ENCODE measurements at places on chromosomes 11 and 22. TPM values are rescaled to one million over a fixed set of nuclear protein-coding genes. Genes with fewer than 3 reads are reported as not detected.

The C11orf24 gene
- total RNA-seq: 22.7 TPM

- H3K27me3 ChIP-seq: no peaks in the 10 kb centered on the region
- no peaks in the 10 kb centered on the region for H3K36me3 ChIP-seq
- H3K27ac ChIP-seq: no peak overlapping the region
- no peak for DNase-seq
Measured at GRCh38 chr11:23423104-23423503, 562.8 kb upstream of the CCDC179 start.

DNA sequence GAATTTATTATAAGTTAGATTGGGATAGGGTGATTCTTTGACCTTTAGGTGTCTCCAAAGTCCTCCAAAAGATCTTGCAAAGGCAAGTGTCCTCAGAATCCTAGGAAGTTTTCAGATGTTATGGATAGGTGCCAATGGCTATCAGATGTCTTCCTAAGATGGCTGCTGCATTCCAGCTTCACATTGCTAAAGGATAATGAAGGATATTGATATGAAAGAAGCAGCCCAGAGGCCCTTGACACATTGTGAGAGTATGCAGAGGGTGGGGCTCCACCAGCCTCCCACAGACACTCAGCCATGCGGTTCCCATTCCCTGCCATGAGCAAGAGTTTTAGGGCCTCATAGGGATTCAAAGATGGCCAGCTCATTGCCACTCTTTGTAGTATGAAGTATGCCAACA, 22.3 kb upstream of the GLYATL2 start:
- no peaks in the 10 kb centered on the region for H3K4me1 ChIP-seq
- no peaks in the 10 kb centered on the region for H3K36me3 ChIP-seq
- DNase-seq: no peak
- no peak overlapping the region for H3K27ac ChIP-seq
- no peaks in the 10 kb centered on the region for H3K27me3 ChIP-seq

DNA sequence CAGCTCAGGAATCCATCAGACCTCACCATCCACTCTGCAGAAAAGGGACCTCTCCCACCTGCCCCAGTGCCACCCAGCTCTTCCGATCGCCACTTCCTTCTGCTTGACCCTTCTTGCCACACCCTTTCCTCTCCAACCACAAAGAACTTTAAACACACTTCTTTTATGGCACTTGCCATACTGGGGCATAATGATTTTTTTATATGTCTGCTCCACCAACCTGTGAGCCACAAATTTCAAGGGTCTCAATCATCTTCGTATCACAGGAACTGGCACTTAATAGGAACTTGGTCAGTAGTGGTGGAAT, 11.7 kb upstream of the MYH9 start:
- no peak overlapping the region for H3K4me3 ChIP-seq
- no peaks in the 10 kb centered on the region for H3K36me3 ChIP-seq
- no peak for DNase-seq
- peaks cover 5% of the 10 kb centered on the region for H3K4me1 ChIP-seq

- no peak overlapping the region for H3K27ac ChIP-seq
- no peaks in the 10 kb centered on the region for H3K36me3 ChIP-seq
- peaks cover 4% of the 10 kb centered on the region for H3K27me3 ChIP-seq
- no peak overlapping the region for H3K4me3 ChIP-seq
Measured at GRCh38 chr11:399731-400211, 5.8 kb downstream of the PKP3 start.

The TMEM126A gene
- 18.6 TPM for total RNA-seq

The NLRP14 gene
- total RNA-seq: 0.29 TPM

The RASL10A gene
- 2.7 TPM for total RNA-seq

DNA sequence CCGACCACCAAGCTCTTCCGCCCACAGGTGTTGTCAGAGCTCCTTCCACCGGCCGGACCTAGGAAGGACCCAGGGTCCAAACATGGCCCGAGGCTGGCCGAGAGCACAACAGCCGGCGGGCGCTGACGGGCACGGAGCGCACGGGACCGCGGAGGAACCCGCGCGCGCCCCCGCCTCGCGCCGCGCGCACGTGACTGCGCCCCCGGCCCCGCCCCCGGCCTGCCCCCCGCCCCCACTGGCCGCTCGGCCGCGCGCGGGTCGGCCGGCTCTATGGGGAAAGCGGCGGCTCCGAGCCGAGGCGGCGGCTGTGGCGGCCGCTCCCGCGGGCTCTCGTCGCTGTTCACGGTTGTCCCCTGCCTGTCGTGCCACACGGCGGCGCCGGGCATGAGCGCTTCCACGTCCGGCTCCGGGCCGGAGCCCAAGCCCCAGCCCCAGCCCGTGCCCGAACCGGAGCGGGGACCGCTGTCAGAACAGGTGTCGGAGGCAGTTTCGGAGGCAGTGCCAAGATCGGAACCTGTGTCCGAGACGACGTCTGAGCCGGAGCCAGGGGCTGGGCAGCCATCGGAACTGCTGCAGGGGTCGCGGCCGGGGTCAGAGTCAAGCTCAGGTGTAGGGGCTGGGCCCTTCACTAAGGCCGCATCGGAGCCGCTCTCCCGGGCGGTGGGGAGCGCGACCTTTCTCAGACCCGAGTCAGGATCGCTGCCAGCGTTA, at the start of gene OSBP2:
Gene OSBP2 (plus strand): TSS at position 235 of the 711 bp plus-strand sequence. CDS start 36 bp downstream, at position 271.
- no peaks in the 10 kb centered on the region for H3K36me3 ChIP-seq
- no peaks in the 10 kb centered on the region for H3K4me1 ChIP-seq
- peak within 1 kb of the TSS; percentile 88 for H3K27ac ChIP-seq

GRCh38 chr22:42620084-42620483, 5.4 kb upstream of the POLDIP3 start:
- H3K27me3 ChIP-seq: no peaks in the 10 kb centered on the region
- H3K4me3 ChIP-seq: no peak overlapping the region
- peaks cover 4% of the 10 kb centered on the region for H3K4me1 ChIP-seq
- DNase-seq: no peak
- no peak overlapping the region for H3K27ac ChIP-seq
- peaks cover 3% of the 10 kb centered on the region for H3K36me3 ChIP-seq

- H3K4me1 ChIP-seq: peaks cover 11% of the 10 kb centered on the region
- H3K36me3 ChIP-seq: no peaks in the 10 kb centered on the region
- no peak overlapping the region for H3K4me3 ChIP-seq
- DNase-seq: no peak
- H3K27me3 ChIP-seq: no peaks in the 10 kb centered on the region
Measured at GRCh38 chr11:68891351-68891948, 12.2 kb downstream of the MRPL21 start.

- no peak overlapping the region for H3K4me3 ChIP-seq
- H3K4me1 ChIP-seq: no peaks in the 10 kb centered on the region
- no peaks in the 10 kb centered on the region for H3K36me3 ChIP-seq
- no peaks in the 10 kb centered on the region for H3K27me3 ChIP-seq
- no peak for DNase-seq
- H3K27ac ChIP-seq: no peak overlapping the region
Measured at GRCh38 chr22:35443790-35444684, 44.1 kb downstream of the MCM5 start.

DNA sequence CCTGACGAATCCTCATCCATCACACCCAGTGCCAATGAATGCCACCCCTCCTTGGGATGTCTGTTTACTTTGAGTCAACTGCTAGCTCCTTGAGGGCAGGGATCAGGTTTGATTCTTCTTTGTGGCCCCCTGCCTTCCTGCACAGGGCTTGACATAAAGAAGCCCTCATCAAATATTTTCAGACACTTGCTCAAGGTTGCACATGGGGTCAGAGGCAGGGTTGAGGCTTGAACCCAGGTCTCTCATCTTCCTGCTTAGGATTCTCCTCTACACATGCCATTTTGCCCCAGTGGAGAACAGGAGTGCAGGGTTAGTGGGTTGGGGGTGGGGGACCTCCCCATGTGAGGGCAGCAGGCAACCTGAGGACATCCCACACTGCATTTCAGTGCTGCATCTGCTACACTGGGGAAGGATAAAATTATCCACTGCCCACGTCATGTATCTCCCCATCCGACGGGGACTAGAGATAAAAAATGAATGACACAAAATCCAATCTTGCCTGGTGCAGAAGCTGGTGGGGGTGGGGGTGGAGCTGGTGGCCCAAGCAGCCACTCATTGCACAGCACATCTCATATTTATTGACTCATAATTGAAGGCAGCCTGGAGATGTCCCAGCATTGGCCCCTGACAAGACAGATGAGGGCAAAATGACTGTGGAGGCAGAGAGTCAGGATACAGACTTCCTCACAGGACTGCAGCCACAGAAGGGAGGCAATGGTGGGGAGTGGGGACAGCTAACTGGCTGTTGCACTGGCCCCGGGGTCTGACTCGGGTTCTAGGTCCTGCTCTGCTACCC, 41.3 kb downstream of the NEU3 start:
- no peaks in the 10 kb centered on the region for H3K4me1 ChIP-seq
- H3K27me3 ChIP-seq: no peaks in the 10 kb centered on the region
- DNase-seq: no peak
- no peak overlapping the region for H3K27ac ChIP-seq
- no peak overlapping the region for H3K4me3 ChIP-seq

- H3K36me3 ChIP-seq: no peaks in the 10 kb centered on the region
- DNase-seq: peak; percentile 75
- no peak overlapping the region for H3K4me3 ChIP-seq
- no peak overlapping the region for H3K27ac ChIP-seq
Measured at GRCh38 chr22:25057013-25057881, 104.7 kb downstream of the KIAA1671 start.

The TENM4 gene
- 0.29 TPM for total RNA-seq

The GNG3 gene
- total RNA-seq: not detected

- no peak for DNase-seq
- peaks cover 28% of the 10 kb centered on the region for H3K4me1 ChIP-seq
- peak overlapping the region; percentile 71 for H3K4me3 ChIP-seq
- no peaks in the 10 kb centered on the region for H3K27me3 ChIP-seq
- no peaks in the 10 kb centered on the region for H3K36me3 ChIP-seq
Measured at GRCh38 chr22:30424534-30425326, 838 bp upstream of the MTFP1 start.

GRCh38 chr22:50173311-50173982, 2.9 kb downstream of the PANX2 start:
- DNase-seq: no peak
- no peaks in the 10 kb centered on the region for H3K27me3 ChIP-seq
- no peaks in the 10 kb centered on the region for H3K4me1 ChIP-seq
- H3K36me3 ChIP-seq: no peaks in the 10 kb centered on the region
- H3K27ac ChIP-seq: no peak overlapping the region
- H3K4me3 ChIP-seq: no peak overlapping the region

DNA sequence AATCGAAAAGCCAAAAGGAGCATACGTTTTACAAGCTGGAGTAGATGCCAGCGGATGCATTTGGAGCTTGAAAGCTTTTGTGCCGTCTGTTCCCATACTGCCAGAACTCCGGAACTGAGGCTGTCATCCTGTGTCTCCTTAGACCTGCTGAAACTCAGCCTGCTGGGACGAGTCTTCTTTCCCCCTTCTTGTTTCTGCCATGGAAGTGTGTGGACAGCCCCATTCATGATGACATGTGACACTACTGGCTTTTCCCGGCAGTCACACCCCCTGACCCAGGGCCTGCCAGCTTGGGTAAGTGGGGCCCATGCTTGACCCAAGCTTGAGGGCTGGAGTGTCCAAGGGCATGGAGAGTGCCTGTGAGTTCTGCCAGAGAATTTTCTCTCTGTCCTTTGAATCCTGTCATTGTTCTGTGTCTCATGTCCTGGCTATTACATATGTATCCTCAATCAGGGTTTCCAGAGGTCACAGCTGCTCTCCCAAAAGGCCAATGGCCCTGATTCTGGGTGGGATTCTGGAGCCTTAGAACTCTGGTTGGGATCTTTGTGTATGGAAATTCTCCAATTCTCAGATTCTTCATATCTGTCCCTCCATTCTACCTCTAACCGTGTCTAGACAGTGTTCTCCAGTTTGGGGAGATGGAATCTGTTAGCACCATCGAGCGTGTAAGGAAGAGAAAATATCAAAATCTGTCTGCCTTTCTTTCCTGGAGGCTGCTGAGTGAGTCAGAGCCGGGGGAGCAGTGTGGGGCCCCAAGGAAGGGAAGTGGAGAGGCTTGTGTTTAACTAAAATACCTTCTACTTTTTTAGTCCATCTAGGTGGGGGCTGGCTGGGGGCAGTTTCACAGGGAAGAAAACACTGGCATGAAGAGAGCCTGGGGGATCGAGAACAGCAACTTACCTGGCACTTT, 73.2 kb downstream of the KIAA1671 start:
- H3K4me3 ChIP-seq: no peak overlapping the region
- no peak for DNase-seq
- no peaks in the 10 kb centered on the region for H3K27me3 ChIP-seq
- H3K36me3 ChIP-seq: no peaks in the 10 kb centered on the region
- H3K4me1 ChIP-seq: no peaks in the 10 kb centered on the region
- peak overlapping the region; percentile 71 for H3K27ac ChIP-seq

The TIGD3 gene
- total RNA-seq: 1.3 TPM

DNA sequence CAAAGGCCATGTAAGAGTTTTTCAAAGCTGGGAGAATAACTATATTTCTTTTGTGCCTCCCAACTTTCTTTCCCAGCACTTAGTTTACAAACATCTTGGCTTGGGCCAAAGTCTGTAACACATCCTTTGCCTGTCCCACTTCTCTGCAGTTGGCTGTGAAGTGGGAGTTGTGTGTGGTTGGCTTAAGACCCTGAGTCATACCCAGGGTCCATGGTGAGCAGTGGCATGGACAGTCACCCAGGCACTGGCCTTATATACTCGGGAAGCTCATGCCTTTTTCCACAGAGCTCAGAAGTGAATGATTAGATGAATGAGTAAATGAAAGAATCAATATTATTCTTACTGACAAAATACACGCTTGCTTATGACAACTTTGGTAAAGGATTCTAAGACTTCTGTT, 231.4 kb downstream of the BLID start:
- no peaks in the 10 kb centered on the region for H3K4me1 ChIP-seq
- H3K27ac ChIP-seq: no peak overlapping the region
- no peak overlapping the region for H3K4me3 ChIP-seq
- H3K27me3 ChIP-seq: no peaks in the 10 kb centered on the region
- no peaks in the 10 kb centered on the region for H3K36me3 ChIP-seq
- DNase-seq: no peak

The DDTL gene
- total RNA-seq: not detected

- H3K27me3 ChIP-seq: no peaks in the 10 kb centered on the region
- no peaks in the 10 kb centered on the region for H3K4me1 ChIP-seq
- H3K36me3 ChIP-seq: no peaks in the 10 kb centered on the region
- DNase-seq: no peak
Measured at GRCh38 chr22:36942556-36942955, 29.1 kb downstream of the CSF2RB start.

DNA sequence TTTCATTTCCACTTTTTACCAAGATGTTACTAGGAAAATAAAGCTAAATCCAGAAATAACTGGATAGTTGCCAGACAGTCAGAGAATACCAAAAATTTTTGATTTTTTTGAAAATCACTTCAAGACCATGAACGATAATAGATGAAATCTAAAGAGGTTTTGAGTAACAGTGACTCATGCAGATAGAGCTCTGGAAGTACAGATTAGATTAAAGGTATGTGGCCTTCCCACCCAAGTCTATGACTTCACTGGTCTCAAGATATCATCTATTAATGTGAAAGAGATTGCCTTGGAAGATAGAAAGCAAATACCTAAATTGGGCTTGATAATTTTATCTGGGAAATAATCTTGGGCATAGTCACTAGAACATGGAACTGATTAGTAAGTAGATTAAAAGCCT, 415.9 kb downstream of the METTL15 start:
- no peaks in the 10 kb centered on the region for H3K4me1 ChIP-seq
- no peaks in the 10 kb centered on the region for H3K27me3 ChIP-seq
- DNase-seq: no peak
- no peak overlapping the region for H3K4me3 ChIP-seq
- no peaks in the 10 kb centered on the region for H3K36me3 ChIP-seq
- no peak overlapping the region for H3K27ac ChIP-seq

GRCh38 chr22:44930016-44930710, 79.6 kb downstream of the PHF21B start:
- no peaks in the 10 kb centered on the region for H3K4me1 ChIP-seq
- no peak overlapping the region for H3K4me3 ChIP-seq
- H3K36me3 ChIP-seq: no peaks in the 10 kb centered on the region
- H3K27me3 ChIP-seq: no peaks in the 10 kb centered on the region

Data from breast epithelium (tissue), 4 donors.